ENCODE measurements at places on chromosomes 6 and 20.

DNA sequence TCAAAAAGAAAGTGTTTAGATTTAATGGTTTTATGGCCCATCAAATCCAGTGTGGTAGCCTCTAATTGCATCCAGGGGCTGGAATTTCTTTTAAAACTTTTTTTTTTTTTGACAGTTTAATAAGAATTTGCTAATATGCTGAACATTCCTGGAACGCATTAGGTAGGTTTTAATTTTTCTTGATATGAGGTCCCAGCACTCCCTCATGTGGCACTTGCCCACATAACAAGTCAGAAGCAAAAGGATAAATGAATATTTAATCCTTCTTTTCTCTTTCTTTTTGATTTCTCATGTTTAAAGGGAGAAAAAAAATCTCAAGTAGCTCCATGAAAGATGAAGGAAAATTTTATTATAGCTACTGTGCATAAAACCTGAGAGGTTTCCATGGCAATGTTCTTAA lies 13.5 kb downstream of the HAO1 start:
- DNase-seq: peak; percentile 33

DNA sequence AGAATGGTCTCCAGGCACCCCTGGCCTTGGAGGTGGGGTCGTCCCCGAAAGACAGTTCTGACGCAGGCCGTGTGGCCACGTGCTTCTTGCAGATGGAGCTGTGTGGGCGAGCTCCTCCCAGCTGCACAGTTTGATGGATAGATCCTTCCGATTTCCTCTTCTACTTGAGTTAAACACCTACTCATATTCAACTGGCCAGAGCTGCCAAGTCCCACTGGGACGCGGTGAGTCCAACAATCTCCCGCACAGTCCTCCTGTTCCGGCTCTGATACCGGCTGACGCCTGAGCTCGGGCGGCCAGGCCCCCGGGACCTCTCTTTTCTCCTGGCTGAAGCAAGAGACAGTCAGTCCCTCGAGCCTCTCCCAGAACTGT lies 57.9 kb upstream of the DACT2 start:
- no peak for DNase-seq

GRCh38 chr6:106732376-106732940 lies 103.1 kb downstream of the QRSL1 start:
- DNase-seq: no peak

DNA sequence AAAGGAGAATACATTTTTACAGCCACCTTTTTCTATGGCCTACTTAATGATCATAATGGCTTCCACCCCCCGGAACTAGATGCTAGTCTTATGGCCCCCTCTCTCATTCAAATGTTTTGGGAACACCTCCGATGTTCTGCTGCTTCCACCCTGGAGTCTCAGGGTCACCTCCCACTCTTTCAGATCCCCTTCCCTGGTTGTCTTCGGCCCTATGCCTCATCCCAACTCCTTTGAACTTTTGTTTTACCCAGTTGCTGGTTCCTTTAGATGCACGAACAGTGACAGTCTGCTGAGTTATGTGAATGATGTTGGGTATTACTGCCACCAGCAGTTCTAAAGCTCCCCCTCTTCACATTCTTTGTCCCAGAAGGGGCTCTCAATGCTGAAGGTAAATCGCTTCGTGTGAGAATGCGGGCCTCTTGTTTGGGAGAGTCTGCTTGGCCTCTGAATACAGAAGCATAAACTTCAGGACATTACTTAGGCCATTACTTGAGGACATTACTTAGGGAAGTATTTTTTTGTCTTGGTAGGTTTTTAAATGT lies 309.1 kb downstream of the SOX4 start:
- no peak for DNase-seq

GRCh38 chr20:38217791-38218565 lies 42.6 kb downstream of the KIAA1755 start:
- no peak for DNase-seq

DNA sequence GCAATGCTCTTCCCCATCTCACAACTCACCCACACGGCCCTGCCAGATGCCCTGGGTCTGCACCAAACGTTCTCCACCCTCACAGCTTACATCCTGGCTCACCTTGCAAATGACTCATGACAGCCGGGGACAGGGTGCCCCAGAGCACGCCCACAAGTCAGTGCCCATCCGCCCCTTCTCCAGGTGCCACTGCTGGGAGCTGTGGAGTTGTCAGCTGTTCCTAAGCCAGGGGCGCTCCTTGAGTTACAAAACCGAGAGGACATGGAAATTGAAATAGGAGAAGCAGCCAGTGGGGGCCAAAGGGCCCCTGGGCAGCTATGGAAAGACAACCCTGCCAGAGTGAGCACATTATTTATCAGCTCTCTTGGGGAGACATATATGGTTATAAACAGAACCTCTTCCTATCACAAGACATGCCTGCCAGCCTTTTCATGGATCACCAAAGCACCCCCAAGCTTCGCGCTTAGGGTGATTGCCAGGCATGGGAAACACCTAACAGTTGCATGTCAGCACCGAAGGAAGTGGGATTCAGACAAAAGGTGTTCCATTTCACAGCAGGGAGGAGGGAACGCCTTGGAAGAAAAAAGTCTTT lies 236.8 kb downstream of the LY86 start:
- no peak for DNase-seq

DNA sequence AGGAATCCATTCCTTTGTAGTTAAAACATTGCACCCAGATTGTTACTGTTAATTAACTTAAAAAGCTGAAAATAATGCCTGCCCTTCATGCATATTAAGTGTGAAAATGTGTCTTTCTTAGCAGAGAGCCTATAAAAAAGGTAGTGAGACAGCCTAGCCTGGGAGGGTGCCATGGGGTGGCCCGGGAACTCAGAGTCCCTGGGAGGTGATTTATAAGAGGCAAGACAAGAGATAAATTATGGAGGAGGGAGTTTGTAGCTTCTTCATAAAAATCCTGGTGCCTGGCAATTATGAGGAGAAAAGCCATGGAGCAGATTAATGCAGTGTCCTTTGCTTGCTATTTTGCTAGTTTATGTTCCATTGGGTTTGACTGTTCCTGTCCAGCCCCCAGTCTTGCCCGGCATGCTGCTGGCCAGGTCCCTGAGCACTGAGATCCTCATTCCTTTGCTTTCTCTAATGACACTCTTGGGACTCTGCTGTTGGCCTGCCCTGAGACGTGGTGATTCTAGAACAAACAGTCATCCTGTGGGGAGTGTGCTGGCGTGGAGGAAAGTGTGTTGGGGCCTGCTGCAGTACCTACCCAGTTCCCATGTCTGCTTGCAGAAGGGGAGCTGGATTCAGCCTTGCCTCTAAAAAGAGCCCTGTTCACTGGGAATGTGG lies 4.2 kb downstream of the MLN start:
- no peak for DNase-seq

GRCh38 chr6:2507016-2507415 lies 243.7 kb downstream of the MYLK4 start:
- DNase-seq: no peak

DNA sequence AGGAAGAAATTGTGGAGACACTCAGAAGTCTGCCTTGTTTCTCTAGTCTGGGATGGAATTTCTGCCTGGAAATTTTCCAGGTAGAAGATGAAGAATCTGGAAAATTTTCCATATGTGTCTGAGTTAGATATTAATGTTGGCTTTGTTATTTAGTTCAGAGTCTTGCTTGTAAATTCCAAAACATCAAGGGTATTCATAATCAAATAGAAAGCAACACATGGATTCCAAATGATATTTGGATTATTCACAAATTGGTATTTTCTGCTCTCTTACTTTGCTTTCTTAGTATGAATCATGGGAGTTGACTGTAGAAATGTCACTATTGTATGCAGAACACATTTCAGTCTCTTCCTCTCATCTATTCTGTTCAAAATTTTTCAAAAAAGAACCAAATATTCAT lies 116.0 kb downstream of the GRIK2 start:
- DNase-seq: no peak

- DNase-seq: no peak
Observed at GRCh38 chr6:23879816-23880215, 246.2 kb upstream of the NRSN1 start.

GRCh38 chr20:15310361-15310760 lies 972.9 kb upstream of the FLRT3 start:
- peak; percentile 59 for DNase-seq

DNA sequence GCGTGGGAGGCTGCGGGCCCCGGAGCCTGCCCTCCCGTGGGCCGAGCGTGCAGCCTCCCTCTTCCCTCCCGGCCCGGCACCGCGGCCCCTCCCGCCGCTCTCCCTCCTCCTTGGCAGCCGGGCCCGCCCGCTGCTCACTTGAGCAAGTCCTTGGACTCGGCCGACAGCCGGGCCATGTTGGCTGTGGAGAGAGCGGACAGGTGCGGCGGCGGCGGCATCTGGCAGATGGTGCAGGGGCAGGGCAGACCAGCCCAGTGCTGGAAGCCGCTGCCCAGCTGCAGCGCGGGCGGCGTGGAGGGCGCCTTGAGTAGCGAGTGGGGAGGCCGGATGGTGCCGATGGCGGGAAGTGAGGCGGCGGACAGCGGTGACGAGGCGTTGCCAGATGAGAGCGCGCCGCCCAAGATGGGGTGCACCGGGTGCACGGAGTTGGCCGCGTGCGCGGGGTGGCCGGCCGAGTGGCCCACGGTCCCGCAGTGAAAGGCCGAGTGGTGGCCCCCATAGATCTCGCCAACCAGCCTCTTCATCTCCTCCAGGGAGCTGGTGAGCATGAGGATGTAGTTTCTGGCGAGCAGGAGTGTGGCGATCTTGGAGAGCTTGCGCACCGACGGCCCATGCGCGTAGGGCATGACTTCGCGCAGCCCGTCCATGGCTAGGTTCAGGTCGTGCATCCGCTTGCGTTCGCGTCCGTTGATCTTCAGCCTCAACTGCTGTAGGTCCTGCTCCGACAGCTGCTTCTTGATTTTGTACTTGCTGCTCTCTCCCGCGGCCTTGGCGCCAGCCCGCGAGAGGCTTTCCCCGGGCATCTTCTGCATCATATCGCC lies 766 bp downstream of the OLIG3 start:
- DNase-seq: no peak

DNA sequence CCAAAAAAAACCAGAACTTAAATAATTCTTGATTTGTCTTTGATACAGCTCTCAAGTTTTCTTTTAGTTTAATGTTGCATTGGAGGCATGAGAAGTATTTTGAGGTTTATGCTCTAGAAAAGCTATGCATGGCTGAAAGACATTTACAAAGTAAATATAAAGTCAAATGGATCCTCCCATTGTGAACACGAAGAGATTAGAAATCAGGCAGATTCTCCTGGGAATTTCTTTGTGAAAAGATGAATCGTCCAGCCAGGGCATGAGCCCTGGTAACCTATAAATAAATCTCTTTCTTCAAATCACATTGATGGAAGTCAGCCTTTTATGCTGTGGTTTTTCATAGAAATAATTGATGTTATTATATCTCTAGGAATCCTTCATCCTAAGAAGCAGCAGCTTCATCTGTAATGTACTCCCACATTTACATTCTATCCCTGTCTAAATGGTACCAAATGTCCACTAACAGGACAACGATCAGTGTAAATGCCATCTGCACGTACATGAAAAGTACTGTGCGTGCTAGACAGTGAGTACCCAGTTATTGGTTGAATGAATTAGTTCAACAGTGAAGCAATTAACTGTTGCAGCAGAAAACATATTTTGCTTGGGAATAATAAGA lies 143.6 kb downstream of the ALDH8A1 start:
- DNase-seq: no peak

All from NB4 (cell line).